Osteoblast (primary cell): ENCODE measurements at places on chromosomes 13 and 19. TPM values are rescaled to one million over a fixed set of nuclear protein-coding genes. Genes with fewer than 3 reads are reported as not detected.

DNA sequence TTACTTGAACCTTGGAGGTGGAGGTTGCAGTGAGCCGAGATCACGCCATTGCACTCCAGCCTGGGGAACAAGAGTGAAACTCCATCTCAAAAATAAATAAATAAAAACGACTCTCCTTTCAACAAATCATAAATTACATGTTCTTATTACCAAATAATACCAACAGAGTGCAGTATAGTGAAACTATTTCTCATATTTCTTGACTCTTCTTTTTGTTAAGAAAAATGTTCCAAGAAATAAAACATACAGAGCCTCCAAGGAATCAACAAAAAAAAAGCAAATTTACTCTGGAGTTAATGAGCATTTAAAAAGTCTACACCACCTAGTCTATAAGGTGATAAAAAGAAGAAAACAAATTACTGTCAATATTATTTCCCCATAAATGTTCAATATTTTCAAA lies 188.8 kb downstream of the KLF12 start:
- DNase-seq, result no peak

GRCh38 chr13:51397262-51397941 lies 55.4 kb downstream of the INTS6 start:
- no peak for DNase-seq

- peak; percentile 71 for DNase-seq
Observed at GRCh38 chr13:113665597-113666328, 1.3 kb upstream of the GRK1 start.

DNA sequence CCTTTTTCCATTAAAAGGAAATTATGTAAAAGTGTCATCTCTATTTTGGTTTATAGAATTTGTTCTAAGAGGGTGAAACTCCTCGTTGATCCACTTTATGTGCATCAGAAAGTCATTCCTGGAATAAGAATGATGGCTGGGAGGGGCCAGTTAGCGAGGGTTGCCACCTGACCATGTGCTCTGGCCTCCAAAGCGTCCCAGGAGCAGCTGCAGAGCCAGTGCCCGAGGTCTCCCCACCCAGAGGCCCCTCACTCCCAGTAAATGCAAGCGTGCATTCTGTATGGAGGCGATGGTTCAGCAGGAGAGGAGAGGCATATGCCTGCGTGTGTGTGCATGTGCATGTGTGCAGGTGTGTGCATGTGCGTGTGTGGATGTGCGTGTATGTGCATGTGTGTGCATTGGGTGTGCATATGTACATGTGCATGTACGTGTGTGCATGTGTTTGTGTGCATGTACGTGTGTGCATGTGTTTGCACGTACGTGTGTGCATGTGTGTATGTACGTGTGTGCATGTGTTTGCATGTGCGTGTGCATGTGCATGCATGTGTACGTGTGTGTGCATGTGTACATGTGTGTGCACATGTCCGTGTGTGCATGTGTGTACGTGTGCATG lies 345.8 kb downstream of the TEX29 start:
- no peak for DNase-seq

- DNase-seq, result peak; percentile 3
Observed at GRCh38 chr19:42159942-42160341, 27.7 kb upstream of the POU2F2 start.

GRCh38 chr19:13195678-13196077 lies 45.5 kb downstream of the IER2 start:
- DNase-seq, result peak; percentile 76

DNA sequence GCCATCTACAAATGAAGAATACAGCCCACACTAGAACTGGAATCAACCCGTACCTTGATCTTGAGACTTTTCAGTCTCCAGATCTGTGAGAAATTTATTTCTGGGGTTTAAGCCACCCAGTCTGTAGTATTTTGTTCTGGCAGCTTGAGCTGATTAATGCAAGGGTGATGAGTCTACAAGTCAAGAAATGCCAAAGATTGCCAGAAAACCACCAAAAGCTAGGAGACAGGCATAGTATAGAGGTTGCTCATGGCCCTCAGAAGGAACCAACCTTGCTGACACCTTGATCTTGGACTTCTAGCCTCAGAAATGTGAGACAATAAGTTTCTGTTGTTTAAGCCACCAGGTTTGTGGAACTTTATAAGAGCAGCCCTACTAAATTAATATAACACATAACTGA lies 428.2 kb upstream of the KLF12 start:
- no peak for DNase-seq

GRCh38 chr19:46014941-46015686 lies 7.7 kb downstream of the PGLYRP1 start:
- DNase-seq, result peak; percentile 31

DNA sequence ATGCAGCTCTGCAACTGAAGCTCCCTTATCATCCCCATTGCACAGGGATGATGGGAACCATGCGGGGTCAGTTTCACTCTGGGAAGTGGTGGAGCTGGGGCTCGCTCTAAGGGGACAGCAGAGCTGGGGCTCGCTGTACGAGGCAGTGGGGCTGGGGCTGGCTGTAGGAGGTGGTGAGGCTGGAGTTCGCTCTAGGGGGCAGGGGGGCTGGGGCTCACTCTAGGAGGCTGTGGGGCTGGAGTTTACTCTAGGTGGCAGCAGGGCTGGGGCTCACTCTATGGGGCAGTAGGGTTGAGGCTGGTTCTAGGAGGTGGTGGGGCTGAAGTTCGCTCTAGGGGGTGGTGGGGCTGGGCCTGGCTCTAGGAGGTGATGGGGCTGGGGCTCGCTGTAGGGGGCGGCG lies 99.1 kb downstream of the UQCRFS1 start:
- no peak for DNase-seq

GRCh38 chr13:113061271-113061625 lies 44.3 kb upstream of the F7 start:
- no peak for DNase-seq

FAM216B gene
- under 0.01 TPM in 1 of 2 replicates, not detected in the other for total RNA-seq

RETN gene
- total RNA-seq, result not detected in 2 replicates

DNA sequence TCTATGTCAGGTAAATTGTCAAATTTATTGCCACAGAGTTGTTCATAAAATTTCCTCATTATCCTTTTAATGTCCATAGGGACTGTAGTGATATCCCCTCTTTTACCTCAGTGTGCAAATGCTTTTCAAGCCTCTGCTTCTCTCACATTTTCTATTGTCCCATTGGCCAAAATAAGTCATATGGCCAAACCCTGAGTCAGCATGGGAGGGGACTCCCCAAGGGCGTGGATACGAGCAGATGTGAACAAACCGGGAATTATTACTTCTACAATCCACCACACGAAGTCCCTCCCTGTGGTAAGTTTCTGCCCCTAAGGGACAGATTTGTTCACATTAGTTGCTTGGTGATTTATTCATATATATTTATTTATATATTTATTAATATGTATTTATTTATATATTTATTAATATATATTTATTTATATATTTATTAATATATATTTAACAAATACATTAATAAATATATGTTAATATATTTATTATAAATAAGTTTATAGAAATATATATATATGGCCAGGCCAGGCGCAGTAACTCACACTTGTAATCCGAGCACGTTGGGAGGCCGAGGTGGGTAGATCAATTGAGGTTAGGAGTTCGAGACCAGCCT lies 20.1 kb upstream of the CAMSAP3 start:
- peak; percentile 19 for DNase-seq

- DNase-seq, result peak; percentile 80
Observed at GRCh38 chr13:113584870-113585671, 518 bp downstream of the TFDP1 start.
